ENCODE measurements at places on chromosomes 16 and 17.

- no peak for DNase-seq
Measured at GRCh38 chr17:64466019-64466735, 17.3 kb downstream of the MILR1 start.

DNA sequence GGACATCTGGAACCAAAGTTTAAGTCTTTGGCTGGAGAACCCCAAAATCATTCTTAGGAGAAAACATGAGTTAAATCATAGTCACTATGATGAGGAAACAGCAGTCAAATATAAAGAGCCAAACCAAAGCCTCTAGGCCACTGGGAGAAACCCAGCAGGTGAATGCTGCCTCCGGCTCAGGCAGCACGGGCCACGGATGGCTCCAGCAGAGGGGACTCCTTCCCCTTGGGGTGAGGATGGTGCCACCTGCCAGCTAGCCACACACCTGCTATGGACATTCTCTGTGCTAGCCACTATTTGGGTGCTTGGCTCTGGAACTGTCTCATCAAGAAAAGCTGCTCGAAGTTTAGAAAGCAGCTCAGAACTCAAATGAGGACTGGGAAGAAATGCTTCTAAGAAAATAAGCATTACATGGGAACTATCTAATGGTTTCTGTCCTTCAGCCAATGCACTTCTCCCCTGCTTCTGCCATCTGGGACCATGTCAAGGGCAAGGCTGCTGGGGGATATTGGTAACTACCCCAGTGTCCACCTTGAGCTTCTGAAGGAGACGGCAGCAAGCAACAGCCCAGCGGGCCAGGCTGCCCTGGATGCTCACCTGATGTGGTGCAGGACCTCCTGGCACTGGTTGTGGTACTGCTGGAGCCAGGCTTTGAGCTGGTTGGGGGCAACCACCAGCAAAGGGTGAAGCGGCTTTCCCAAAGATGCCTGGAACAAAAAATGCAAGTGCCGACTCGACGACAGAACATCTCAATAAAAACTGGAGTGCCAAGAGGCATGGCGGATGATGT, 22.5 kb downstream of the ELAC2 start:
- DNase-seq: no peak

DNA sequence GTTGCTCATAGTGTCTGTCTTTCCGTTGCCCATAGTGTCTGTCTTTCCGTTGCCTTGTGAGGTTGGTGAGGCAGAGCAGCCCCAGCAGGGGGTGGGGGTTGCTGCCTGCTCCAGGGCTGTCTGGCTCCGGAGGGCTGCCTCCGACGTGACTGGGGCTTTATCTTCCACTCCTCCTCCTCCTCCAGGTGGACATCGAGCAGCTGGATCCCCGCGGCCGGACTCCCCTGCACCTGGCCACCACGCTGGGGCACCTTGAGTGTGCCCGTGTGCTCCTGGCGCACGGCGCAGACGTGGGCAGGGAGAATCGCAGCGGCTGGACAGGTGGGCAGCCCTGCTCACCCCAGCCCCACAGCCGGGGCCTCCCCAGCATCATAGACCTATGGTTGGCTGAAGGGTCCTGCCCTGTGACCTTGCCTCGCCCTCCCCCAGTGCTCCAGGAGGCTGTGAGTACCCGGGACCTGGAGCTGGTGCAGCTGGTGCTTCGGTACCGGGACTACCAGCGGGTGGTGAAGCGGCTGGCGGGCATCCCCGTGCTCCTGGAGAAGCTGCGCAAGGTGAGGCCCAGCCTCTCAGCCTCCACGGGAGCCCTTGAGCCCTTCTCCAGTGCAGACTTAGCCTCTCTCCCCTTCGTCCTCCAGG, 14.7 kb downstream of the ANKRD13B start:
- DNase-seq: no peak

DNA sequence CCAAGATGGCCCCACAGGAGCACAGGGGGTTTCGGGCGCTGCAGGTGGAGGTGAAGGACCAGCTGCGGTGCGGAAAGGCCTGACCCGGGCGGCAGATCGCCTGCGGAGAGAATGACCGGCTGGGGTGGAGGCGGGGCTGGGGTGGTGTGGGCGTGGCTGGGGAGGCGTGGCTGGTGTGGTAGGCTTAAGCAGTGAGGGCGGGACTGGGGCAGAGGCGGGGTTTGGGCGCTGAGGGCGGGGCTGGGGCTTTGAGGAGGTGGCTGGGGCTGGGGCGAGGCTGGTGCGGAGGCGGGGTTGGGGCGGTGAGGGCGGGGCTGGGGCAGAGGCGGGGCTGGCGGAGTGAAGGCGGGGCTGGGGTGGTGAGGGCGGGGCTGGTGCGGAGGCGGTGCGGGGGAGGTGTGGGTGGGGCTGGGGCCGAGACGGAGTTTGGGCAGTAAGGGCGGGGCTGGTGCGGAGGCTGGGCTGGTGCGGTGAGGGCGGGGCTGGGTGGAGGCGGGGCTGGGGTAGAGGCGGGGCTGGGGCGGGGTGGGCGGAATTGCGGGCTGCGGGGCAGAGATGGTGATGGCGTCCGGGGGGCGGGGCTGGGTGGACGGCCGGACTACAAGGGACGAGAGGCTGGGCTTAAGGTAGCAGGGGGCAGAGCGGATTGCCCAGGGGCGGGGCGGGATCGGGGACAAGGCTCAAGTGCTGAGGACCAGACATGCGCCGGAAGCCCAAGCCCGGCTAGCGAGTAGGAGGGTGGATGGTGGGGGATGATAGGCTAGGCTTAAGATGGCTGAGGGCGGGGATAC, 9.9 kb upstream of the GSDMA start:
- DNase-seq: peak; percentile 98

DNA sequence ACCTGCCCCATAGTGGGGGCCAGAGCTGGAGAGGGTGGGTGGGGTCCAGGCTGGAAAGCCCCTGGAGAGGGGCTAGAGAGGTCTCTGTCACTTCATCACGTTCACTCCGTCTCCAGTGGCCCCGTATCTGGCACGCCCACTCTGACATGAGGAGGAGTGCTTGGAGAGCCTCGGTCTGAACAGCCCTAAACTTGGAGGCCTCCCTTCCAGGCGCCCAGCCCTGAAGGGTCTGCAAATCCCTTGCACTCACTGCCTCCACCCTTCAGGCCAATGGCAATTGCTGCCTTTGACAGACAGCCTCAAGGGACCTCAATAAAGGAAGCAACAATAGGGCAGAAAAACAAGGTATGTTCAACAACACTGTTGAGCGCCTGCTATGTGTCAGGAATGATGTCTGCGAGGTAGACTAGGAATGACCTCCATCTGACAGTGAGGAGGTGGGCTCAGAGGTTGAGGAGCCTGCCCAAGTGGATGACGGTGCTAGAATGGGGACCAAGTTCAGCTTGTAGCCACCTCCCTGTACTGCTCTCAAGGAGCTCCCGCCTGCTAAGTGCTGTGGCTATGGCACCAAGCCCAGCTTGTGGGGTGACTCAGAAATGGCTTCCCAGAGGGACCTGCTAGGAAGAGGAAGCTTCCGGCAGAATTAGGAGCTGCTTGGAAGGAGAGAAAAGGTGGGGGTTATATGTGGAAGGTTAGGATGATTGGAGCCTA, 2.9 kb upstream of the EPX start:
- DNase-seq: no peak

DNA sequence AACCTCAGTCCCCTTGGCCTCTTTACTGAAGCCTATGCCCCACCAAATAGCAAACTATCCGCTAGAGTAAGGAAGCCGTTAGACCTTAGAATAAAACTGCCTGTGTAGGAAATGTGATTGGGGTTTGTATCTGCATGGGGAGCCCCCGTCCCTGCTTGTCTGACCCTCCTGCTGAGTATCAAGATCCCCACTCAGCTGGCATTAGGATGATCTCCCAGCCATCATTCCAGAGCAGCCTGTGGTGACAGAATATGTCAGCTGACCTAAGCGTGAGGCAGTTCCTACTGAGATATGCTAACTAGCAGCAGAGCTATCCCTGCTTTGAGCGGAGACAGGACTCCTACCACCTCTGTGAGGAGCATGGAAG, 645 bp upstream of the GFOD2 start:
- peak; percentile 30 for DNase-seq

DNA sequence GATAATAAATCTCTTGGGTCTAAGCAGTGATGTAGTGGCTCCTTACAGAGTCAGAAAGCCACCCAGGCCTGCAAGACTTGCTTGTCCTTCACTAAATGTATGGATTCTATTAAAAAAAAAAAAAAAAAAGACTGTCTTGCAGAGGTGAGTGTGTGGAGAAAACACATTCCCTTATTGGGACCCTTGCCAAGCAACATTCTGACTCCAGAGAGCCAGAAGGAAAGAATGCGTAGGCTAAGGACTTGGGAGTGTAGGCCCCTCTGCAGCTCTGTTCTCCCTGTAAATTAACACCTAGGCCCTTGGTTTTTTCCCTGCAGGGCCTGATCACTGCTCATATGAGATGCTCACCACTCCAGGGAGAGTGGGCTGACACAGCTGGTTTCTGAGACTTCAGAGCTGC, 17.8 kb downstream of the SCPEP1 start:
- no peak for DNase-seq

DNA sequence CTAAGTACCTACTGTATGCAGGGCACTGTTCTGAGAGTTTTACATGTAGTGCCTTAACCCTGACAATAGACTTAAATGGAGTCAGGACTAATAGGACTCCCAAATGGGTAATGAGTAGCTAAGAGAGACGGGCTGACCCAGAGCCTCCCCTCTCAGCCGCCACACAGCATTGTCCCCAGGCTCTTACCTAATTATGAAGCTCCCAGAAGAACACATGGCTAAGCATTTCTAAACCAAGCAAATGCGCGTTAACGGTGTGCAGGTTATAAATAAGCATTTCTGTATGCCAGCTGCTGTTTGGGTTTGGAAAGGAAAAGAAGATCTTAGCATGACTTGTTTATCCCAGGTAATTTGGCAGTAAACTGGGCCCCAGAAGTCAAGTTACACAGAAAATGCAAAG, 14.3 kb downstream of the KATNIP start:
- DNase-seq: no peak
